ENCODE measurements at places on chromosomes 5 and 9.

GRCh38 chr9:125754096-125754495, 6.9 kb downstream of the PBX3 start:
- no peak for DNase-seq

- DNase-seq: no peak
These were observed 39.9 kb downstream of the DUSP1 start for GRCh38 chr5:172730981-172731679.

- DNase-seq: no peak
These were observed 8.2 kb downstream of the CSF1R start for GRCh38 chr5:150077996-150078801.

DNA sequence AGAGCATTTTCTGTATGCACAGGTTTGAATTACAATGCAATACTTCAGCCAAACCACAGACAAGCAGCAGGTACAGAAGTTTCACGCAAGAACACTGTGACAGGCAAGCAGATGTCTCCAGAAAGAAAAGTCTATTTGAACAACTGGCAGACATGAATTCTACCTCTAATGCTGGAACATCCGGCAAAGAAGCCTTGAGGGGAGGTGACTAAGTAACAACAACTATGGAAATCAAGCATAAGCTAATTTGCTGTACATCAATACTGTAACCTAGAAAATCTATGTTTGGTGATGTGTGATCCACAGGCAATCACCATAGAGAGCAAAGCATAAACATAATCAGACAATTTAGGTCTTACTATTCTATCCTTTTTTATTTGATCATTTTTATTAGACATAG, 65.5 kb downstream of the PLK2 start:
- DNase-seq: no peak

DNA sequence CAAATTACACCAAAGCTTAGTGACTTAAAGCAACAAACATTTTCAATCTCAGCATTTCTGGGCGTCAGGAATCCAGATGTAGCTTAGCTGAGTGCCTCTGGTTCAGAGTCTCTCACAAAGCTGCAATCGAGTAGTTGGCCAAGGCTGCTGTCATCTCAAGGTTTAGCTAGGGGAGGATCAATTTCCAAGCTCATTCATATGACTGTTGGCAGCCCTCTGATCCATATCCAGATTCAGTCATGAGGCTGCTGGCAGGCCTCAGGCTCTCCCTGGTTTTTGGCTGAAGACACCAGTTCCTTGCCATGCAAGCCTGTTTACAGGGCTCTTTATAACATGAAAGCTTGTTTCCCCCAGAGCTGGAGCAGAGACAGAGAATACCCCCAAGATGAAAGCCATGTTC, 419.5 kb upstream of the TLE4 start:
- no peak for DNase-seq

- DNase-seq: no peak
These were observed 576.5 kb upstream of the EDIL3 start for GRCh38 chr5:84961193-84961592.

GRCh38 chr5:173676375-173676774, 59.9 kb upstream of the BOD1 start:
- no peak for DNase-seq

Data from naive thymus-derived CD4-positive, alpha-beta T cell (primary cell).